Fibroblast of the aortic adventitia (primary cell): ENCODE measurements at places on chromosomes 5 and 9. TPM values are rescaled to one million over a fixed set of nuclear protein-coding genes. Genes with fewer than 3 reads are reported as not detected.

The PLAA gene
- total RNA-seq: 35.2 and 51.0 TPM in 2 replicates

The ZFP2 gene
- total RNA-seq: 0.36 and 2.7 TPM in 2 replicates

The ABL1 gene
- 55.5 and 73.3 TPM in 2 replicates for total RNA-seq

The TSLP gene
- 1.4 and 20.8 TPM in 2 replicates for total RNA-seq

The PCDHB4 gene
- 0.09 and 0.65 TPM in 2 replicates for total RNA-seq

The FOXD4L6 gene
- total RNA-seq: not detected in 2 replicates

The GLE1 gene
- 15.9 and 42.6 TPM in 2 replicates for total RNA-seq

The KCNIP1 gene
- total RNA-seq: not detected in 2 replicates

The STC2 gene
- total RNA-seq: 48.3 and 400 TPM in 2 replicates

The ZNF483 gene
- total RNA-seq: 2.6 and 8.8 TPM in 2 replicates

The LCN12 gene
- total RNA-seq: not detected in 2 replicates

The GPR151 gene
- not detected in 2 replicates for total RNA-seq
